ENCODE measurements at places on chromosomes 1 and 21.

DNA sequence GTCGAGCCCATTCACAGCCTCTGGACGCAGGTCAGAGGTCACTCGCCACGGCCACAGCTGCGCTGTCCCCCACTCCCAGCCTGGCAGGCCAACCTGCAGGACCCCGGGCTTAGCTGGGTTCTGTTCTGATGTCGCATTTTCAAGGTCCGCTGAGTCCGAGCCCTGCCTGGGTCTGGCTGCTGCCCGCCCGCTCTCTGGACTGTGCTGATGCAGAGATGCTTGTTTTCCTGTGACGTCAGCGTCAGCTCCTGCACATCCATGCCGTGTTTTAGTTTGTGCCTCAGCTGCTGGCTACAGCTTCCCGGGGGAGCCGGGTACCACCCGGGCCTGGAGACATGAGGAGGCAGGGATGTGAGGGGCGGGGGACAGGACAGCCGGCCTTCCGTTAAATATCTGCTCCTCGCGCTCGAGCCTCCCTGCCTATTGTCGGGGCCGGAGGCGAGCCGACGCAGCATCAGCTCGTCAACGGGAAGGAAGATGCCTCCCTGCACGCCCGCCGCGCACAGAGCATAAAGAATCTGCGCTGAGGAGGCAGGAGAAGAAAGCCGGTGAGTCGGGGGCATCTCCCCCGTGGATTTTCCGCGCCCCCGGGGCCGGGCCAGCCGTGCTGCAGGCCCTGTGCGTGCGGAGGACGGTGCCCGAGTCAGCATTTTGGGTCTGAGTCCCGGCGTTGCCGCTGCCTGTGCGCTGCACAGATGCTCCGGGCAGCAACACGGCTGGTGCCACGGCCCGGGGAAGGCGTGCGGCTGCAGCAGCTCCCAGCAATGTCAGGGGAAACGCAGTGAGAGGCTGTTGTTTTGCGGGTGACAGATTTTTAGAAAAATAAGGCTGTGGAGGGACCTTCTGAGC lies 23.4 kb downstream of the PRKCZ start:
- DNase-seq: no peak
- no peak overlapping the region for H3K4me3 ChIP-seq
- no peaks in the 10 kb centered on the region for H3K27me3 ChIP-seq
- no peak overlapping the region for H3K27ac ChIP-seq

DNA sequence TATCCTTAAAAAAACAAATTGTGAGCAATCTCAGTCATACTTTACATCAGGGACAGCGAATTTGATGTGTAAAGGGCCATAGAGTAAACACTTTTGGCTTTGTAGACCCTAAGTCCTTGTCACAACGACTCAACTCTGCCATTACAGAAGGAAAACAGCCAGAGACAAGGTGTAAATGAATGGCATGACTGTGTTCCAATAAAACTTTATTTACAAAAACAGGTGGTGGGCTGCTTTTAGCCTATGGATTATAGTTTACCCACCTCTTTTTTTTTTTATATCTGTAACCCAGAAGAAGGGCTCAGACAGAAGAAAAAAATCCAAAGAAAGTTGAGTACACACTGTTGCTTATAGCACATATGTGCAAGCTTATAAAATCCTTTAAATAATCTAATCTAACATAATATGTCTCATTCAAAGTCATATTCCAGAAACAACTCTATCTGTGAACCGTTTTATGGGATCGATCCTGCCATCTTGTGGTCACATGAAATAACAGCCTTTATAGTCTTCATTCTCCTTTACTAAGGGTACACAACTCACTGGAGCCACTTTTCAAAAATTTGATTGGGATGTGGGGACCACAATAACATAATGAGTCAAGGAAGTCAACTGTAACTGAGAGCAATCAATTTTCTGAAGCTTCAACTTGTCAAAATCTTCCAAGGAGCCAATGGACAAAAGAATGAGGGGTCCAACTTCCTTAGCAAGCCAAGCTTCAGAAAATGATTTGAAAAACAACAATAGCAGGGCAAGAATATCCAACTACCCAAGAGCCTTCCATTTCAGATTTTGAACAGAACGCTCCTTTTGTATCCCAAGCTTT lies 142.2 kb upstream of the KRTAP19-8 start:
- H3K4me3 ChIP-seq: peak overlapping the region; percentile 23
- H3K27me3 ChIP-seq: no peaks in the 10 kb centered on the region
- H3K27ac ChIP-seq: peak overlapping the region; percentile 64
- H3K4me1 ChIP-seq: peaks cover 81% of the 10 kb centered on the region

- no peak overlapping the region for H3K4me3 ChIP-seq
- DNase-seq: no peak
- H3K27me3 ChIP-seq: no peaks in the 10 kb centered on the region
- no peak overlapping the region for H3K27ac ChIP-seq
- no peaks in the 10 kb centered on the region for H3K36me3 ChIP-seq
- peaks cover 7% of the 10 kb centered on the region for H3K4me1 ChIP-seq
Measured at GRCh38 chr1:180150982-180151381, 3.7 kb upstream of the QSOX1 start.

DNA sequence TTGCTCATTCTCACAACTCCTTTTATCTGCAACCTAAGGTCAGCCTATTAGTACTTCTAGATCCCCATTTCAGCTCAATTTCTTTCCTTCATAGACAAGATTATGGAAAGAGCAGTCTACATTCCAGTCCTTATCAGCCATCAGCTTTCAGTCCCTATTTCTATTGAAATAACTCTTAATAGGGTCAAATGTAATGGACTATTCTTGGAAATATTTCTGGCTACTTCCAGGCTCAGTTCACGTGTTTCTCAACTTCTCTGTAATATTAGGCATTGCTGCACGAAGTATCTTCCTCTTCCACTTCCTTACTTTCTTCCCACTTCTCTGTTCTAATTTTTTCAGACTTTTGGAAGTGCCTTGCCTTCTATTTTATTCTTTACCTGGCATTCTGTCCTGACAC lies 232.9 kb upstream of the USP25 start:
- H3K4me3 ChIP-seq: no peak overlapping the region
- no peaks in the 10 kb centered on the region for H3K27me3 ChIP-seq
- H3K27ac ChIP-seq: no peak overlapping the region

DNA sequence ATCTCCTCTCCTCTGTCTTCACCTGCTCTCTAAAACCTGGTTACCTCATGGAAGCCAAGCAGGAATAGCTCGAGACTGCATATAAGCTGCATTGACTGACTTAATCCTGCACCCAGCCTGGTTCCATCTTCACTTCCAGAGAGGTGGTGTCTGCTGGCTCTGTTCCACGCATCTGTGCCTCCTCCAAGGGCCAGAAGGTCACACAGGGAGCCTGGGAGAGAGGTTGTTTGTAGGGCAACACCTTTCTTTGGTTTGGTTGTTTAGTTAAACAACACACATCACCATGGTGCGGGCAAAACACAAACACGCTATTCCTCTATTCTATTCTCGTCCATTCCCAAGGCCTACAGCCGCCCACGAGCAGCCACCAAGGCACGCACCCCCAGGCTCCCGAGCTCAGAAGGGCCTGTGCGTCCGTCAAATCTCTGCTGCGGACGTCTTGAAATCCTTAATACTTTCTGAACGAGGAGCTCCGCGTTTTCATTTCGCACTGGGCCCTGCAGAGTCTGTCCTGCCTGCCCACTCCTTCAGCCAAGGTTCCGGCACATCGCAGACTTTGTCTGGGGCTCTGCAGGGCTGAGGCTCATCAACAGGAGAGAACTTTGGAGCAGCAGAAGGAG lies 116.2 kb downstream of the RIPK4 start:
- H3K4me1 ChIP-seq: no peaks in the 10 kb centered on the region
- no peaks in the 10 kb centered on the region for H3K36me3 ChIP-seq
- DNase-seq: no peak

Data from T-cell (primary cell).